ENCODE measurements at places on chromosomes 12 and 14. TPM values are rescaled to one million over a fixed set of nuclear protein-coding genes. Genes with fewer than 3 reads are reported as not detected.

DNA sequence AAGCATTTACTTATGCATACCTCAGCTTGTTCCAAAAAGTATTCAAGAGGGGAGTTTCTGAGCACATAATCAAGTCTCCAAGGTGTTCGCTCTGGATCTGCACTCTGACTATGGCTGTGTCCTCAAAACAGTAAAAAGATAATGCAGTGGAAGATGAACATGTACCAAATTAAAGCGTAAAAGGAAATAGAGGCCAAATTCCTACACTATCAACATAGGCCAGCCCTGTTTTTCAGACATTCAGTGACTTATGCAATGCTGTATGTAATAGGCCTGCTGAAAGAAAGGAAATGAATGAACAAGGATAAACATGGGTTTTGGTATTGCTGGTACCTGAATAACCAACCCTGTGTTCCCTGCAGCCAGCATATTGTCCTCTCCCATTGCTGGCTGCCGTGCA lies 115.7 kb downstream of the SAMD4A start:
- H3K4me1 ChIP-seq, result peaks cover 16% of the 10 kb centered on the region
- H3K27ac ChIP-seq, result no peak overlapping the region
- no peak overlapping the region for H3K4me3 ChIP-seq
- peaks cover 19% of the 10 kb centered on the region for H3K27me3 ChIP-seq
- no peak for DNase-seq

DNA sequence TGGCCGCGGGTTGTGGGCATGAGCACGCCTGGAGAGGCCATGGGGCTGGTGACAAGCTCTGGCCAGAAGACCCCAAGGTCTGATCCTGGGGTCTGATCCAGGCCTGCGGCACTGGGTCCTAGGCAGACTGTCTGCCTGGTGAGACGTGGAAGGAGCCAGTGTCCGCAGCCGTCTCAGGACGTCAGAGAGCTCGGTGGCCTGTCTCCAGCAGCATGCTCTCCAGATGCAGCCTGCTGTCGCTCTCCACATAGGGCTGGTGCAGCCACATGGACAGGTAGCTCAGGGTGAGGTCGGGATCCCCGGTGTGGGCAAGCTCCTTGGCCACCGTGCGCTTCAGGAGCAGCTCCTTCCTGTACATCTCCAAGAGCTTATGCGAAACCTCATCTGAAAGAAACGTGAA lies 14.3 kb downstream of the CINP start:
- no peak overlapping the region for H3K4me3 ChIP-seq
- no peak for DNase-seq
- H3K27me3 ChIP-seq, result no peaks in the 10 kb centered on the region
- no peaks in the 10 kb centered on the region for H3K4me1 ChIP-seq

DNA sequence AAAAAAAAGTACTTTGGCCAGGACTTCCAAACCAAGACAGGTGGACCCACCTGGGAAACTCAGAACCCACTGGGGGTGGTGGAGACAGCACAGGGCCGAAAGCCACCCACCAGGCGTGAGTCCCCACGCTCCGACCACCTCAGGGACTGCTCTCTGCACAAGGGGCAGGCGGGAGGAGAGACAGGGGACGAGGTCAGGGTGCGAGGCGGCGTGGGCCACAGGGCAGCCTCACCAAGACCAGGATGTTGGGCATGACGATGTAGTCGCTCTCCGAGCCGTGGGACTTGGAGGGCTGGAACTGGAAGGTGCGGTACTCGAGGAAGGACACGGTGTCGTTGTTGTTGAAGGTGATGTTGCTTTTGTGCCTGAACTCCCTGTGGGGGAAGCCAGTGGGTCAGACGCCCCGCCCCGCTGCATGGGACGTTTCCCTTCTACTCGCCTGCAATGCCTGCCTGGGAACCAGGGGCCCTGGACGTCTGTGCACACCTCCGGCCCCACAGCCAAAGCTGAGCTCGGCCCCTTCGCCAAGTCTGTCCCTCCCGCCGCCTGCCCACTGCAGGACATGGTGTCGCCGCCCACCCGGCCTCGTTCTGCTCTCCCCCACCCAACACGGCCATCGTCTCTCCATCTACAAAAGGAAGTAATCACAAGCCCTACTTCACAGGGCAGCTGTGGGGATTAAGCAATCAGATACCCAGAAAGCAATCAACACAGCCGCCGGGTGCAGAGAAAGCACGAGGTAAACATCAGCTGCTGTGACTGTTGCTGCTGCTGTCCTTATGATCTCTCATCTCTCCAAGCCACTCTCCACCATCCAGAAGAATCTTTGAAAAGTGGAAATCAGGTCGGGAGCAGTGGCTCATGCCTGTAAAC lies 48.7 kb downstream of the SCARB1 start:
- H3K36me3 ChIP-seq, result peaks cover 2% of the 10 kb centered on the region
- DNase-seq, result no peak
- H3K27me3 ChIP-seq, result no peaks in the 10 kb centered on the region
- no peak overlapping the region for H3K4me3 ChIP-seq

DNA sequence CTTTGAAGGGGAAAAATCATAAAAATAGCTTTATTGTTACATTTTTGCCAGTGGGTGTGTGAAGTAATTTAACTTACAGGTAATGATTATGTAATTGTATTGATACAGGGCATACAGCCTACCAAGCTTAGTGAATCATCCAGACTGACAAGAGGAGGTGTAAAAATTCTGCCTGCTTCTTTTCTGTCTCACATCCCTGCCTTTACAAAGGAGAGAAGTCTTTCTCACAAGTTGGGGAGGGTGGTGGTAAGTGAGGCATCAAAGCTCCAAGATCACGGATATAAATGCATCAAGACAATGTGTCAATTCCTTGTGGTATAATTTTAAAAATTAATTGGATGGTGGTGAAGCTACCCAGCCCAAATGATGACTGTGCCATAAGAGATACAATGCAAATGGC lies 39.0 kb upstream of the G2E3 start:
- H3K36me3 ChIP-seq, result no peaks in the 10 kb centered on the region
- H3K27ac ChIP-seq, result no peak overlapping the region
- no peak for DNase-seq

DNA sequence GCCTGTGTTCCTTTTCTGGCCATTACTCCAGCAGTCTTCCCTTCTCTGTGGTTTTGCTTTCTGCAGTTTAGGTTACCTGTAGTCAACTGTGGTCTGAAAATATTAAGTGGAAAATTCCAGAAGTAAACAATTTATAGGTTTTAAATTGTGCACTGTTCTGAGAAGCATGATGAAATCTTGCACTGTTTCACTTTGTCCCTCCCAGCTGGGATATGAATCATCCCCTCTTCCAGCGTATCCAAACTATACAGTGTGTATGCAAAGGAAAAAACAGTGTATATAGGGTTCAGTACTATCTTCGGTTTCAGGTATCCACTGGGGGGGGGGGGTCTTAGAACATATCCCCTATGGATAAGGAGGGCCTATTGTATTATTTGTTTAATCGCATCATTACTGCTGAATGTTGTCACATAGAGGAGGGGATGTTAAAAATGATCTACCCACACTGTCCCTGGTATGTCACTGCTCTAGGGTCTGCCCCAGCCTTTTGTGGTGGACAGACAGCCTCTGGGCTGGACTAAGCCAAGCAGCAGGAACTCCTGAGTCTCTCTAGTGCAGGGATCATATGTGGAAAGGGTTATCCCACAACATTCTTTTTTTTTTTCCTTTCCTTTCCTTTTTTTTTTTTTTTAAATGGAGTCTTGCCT lies 109.1 kb upstream of the MAX start:
- peaks cover 47% of the 10 kb centered on the region for H3K4me1 ChIP-seq
- H3K4me3 ChIP-seq, result no peak overlapping the region
- DNase-seq, result no peak

- H3K4me1 ChIP-seq, result peaks cover 4% of the 10 kb centered on the region
- peaks cover 31% of the 10 kb centered on the region for H3K36me3 ChIP-seq
- DNase-seq, result no peak
- peaks cover 2% of the 10 kb centered on the region for H3K27me3 ChIP-seq
- no peak overlapping the region for H3K27ac ChIP-seq
Measured at GRCh38 chr14:33925946-33926345, 24.9 kb downstream of the EGLN3 start.

GRCh38 chr14:48690349-48690748 lies 895.8 kb downstream of the RPS29 start:
- no peaks in the 10 kb centered on the region for H3K4me1 ChIP-seq
- no peak overlapping the region for H3K27ac ChIP-seq
- DNase-seq, result no peak
- no peaks in the 10 kb centered on the region for H3K27me3 ChIP-seq
- H3K36me3 ChIP-seq, result no peaks in the 10 kb centered on the region

GRCh38 chr12:106710143-106710893 lies 64.2 kb upstream of the RIC8B start:
- H3K4me1 ChIP-seq, result no peaks in the 10 kb centered on the region
- DNase-seq, result no peak
- H3K27ac ChIP-seq, result no peak overlapping the region
- peaks cover 5% of the 10 kb centered on the region for H3K27me3 ChIP-seq
- no peak overlapping the region for H3K4me3 ChIP-seq

- H3K36me3 ChIP-seq, result no peaks in the 10 kb centered on the region
- H3K27ac ChIP-seq, result no peak overlapping the region
- no peak overlapping the region for H3K4me3 ChIP-seq
- H3K4me1 ChIP-seq, result no peaks in the 10 kb centered on the region
Measured at GRCh38 chr12:48388938-48389337, 38.2 kb upstream of the ZNF641 start.

DNA sequence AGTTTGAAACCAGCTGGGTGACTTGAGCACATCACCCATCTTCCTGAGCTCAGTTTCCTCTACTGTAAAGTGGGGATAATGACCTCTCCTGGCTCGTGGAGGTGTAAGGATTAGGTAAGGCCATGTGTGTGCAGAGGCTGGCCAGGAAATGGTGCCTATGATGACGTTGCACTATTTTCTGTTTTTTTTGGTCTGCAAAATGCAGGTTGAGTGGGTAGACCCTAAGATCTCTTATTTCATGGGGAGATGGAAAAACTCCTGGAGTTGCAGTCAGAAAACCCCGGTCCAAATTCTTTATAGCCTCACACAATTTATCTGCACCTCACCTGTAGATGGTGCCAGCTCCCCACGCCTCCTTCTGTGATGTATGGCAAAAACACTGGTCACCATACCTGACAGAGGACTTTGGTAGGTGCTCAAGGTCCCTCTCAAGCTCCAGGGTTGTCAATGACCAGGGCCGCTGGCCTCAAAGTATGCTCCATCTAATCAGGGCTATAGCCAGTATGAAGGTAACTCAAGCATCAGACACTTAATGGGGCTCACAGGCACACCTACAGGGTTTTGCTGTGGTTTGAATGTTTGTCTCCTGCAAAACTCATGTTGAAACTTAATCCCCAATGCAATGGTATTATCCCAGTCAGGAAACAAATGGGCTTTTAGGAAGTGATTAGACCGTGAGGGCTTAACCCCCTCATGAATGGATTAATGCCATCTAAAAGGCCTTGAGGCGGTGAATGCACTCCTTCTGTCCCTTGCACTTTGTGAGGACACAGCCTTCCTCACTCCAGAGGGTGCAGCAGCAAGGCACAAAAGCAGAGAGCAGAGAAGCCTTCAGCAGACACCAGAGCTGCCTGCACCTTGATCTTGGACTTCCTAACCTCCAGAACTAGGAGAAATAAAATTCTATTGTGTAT lies 17.6 kb downstream of the C14orf132 start:
- H3K4me1 ChIP-seq, result no peaks in the 10 kb centered on the region
- H3K27ac ChIP-seq, result no peak overlapping the region
- DNase-seq, result no peak
- no peak overlapping the region for H3K4me3 ChIP-seq

DNA sequence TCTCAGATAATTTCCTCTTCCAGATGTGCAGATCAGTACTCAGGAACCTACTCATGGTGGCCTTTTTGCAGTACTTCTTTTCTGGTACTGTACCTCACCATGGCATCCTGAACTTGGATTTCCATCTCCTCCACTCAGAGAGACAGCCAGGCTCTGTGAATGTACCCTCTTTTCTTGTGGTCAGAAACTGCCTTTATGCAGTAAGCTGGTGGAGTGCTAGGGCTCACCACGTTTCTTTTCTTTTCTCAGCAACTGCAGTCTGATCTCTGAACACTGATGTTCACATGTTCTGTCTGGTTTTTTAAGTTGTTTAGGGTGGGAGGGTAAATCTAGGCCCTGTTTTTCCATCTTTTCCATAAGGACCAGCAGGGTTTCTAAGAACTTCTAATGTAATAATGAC lies 99.8 kb upstream of the NRXN3 start:
- no peak overlapping the region for H3K4me3 ChIP-seq
- no peaks in the 10 kb centered on the region for H3K4me1 ChIP-seq
- H3K36me3 ChIP-seq, result no peaks in the 10 kb centered on the region
- peaks cover 4% of the 10 kb centered on the region for H3K27me3 ChIP-seq
- DNase-seq, result no peak

- H3K4me1 ChIP-seq, result peaks cover 22% of the 10 kb centered on the region
- peaks cover 7% of the 10 kb centered on the region for H3K27me3 ChIP-seq
- peaks cover 9% of the 10 kb centered on the region for H3K36me3 ChIP-seq
- H3K27ac ChIP-seq, result peak overlapping the region; percentile 88
- peak overlapping the region; percentile 88 for H3K4me3 ChIP-seq
Measured at GRCh38 chr12:62466018-62466593, 520 bp upstream of the MON2 start.

- peak; percentile 76 for DNase-seq
- peaks cover 4% of the 10 kb centered on the region for H3K36me3 ChIP-seq
- peaks cover 54% of the 10 kb centered on the region for H3K4me1 ChIP-seq
- H3K27ac ChIP-seq, result peak overlapping the region; percentile 78
Measured at GRCh38 chr12:52585946-52586345, 12.3 kb upstream of the KRT74 start.

GRCh38 chr14:48582938-48583337 lies 907.5 kb upstream of the MDGA2 start:
- no peaks in the 10 kb centered on the region for H3K27me3 ChIP-seq
- H3K27ac ChIP-seq, result no peak overlapping the region
- H3K4me1 ChIP-seq, result no peaks in the 10 kb centered on the region
- no peak overlapping the region for H3K4me3 ChIP-seq
- DNase-seq, result no peak

GRCh38 chr14:103560691-103561090 lies 1.8 kb downstream of the BAG5 start:
- peaks cover 29% of the 10 kb centered on the region for H3K36me3 ChIP-seq
- peaks cover 60% of the 10 kb centered on the region for H3K4me1 ChIP-seq
- no peaks in the 10 kb centered on the region for H3K27me3 ChIP-seq
- peak overlapping the region; percentile 90 for H3K27ac ChIP-seq
- DNase-seq, result no peak
- peak overlapping the region; percentile 92 for H3K4me3 ChIP-seq

GRCh38 chr12:12715459-12716150 lies 1.6 kb upstream of the CDKN1B start:
- peaks cover 37% of the 10 kb centered on the region for H3K4me1 ChIP-seq
- DNase-seq, result peak; percentile 70
- peaks cover 46% of the 10 kb centered on the region for H3K36me3 ChIP-seq
- no peaks in the 10 kb centered on the region for H3K27me3 ChIP-seq
- peak overlapping the region; percentile 95 for H3K4me3 ChIP-seq

Gene KITLG
- 0.12 TPM for total RNA-seq

Gene ZNF140
- total RNA-seq, result 16.2 TPM

Gene SCN8A
- total RNA-seq, result 0.67 TPM

Gene KERA
- total RNA-seq, result not detected

Gene PXMP2
- 38.9 TPM for total RNA-seq

Gene TBX3
- total RNA-seq, result not detected

Gene DBX2
- total RNA-seq, result not detected

Gene TSPAN19
- not detected for total RNA-seq

Gene LRIG3
- total RNA-seq, result not detected

Gene ADGRD1
- 0.05 TPM for total RNA-seq

Gene AQP5
- total RNA-seq, result not detected

Gene PRR4
- 1.9 TPM for total RNA-seq
